ENCODE measurements at places on chromosomes 11 and 22. TPM values are rescaled to one million over a fixed set of nuclear protein-coding genes. Genes with fewer than 3 reads are reported as not detected.

TPBGL gene
- 0.09 TPM for total RNA-seq

SOX6 gene
- total RNA-seq = 0.07 TPM

APOBEC3B gene
- total RNA-seq = 28.4 TPM

MRPL21 gene
- total RNA-seq = 139 TPM

LDHAL6A gene
- total RNA-seq = not detected

KRTAP5-9 gene
- 0.09 TPM for total RNA-seq

KRTAP5-8 gene
- not detected for total RNA-seq

LRRC75B gene
- 8.8 TPM for total RNA-seq

SMCO4 gene
- total RNA-seq = 21.5 TPM

DDI1 gene
- total RNA-seq = not detected

LARGE2 gene
- total RNA-seq = 2.7 TPM

GAL gene
- 19.5 TPM for total RNA-seq

NXPE4 gene
- not detected for total RNA-seq

SLC25A17 gene
- 23.7 TPM for total RNA-seq

CRYBA4 gene
- not detected for total RNA-seq

RBMXL2 gene
- not detected for total RNA-seq

SLCO2B1 gene
- total RNA-seq = 3.6 TPM

PVALB gene
- not detected for total RNA-seq

PRAME gene
- 117 TPM for total RNA-seq

DAGLA gene
- 6.6 TPM for total RNA-seq

Measured in A549 treated with Hydrocortisone at 1 μM for 4 hours (cell line).